ENCODE measurements at places on chromosomes 5 and 9.

DNA sequence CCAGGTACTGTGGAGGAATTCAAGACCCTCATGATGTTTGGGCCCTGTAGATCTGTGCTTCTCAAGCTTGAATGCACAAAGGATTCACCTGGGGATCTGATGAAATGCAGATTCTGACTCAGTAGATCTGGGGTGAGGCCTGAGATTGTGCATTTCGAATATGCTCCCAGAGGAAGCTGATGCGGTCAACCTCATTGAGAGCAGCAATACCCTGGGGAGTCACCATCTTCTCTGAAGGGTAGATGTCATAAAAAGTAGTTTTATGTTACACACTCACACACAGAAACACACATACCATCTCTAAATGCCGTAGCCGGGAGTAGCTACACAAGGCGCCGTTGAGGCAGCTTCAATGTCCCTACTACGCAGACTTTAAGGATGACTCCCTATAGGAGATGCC is 55.8 kb upstream of the CPEB4 start:
- DNase-seq: no peak

- no peak for DNase-seq
Measured at GRCh38 chr9:138024831-138025291, 147.3 kb downstream of the CACNA1B start.

DNA sequence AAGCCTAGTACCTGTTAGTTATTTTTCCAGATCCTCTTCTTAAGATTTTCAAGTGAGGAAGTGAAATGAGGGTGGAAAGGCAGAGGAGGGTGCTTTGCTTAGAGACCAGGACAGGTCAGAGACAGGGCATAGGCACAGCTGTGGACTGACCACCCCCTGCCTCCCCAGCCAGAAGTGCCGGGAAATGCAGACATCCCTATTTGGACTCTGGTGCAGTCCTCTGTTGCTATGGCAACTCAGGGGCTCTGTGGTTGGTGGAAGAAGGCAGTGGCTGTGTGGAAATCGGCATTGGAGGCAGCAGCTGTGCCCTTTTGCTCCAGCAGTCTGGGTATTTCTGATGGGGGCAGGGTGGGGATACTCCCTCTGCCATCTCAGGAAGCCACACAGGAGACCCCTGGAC is 43.3 kb upstream of the NDFIP1 start:
- no peak for DNase-seq

GRCh38 chr5:168961681-168962080 is 339.3 kb downstream of the SLIT3 start:
- no peak for DNase-seq

- no peak for DNase-seq
Measured at GRCh38 chr9:136837146-136837855, 5.0 kb upstream of the AJM1 start.

DNA sequence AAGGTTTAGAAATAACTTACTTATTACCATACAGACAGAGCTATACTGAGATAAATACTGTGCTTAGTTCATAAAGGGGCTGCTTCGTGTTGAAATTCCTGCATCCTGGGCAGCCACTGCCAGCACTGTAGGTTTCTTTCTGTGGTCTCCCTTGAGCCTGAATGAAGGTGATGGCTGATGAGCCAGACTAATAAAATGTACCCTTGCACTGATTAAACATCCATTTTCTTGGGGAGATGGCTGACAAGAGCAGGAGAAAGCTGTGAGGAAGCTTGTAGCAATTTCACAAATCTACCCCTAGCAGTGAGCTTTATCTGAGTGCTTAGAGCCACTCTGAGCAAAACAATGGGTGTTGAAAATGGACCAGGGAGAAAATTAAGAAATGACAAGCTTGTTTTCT is 23.3 kb upstream of the ZSWIM6 start:
- no peak for DNase-seq

DNA sequence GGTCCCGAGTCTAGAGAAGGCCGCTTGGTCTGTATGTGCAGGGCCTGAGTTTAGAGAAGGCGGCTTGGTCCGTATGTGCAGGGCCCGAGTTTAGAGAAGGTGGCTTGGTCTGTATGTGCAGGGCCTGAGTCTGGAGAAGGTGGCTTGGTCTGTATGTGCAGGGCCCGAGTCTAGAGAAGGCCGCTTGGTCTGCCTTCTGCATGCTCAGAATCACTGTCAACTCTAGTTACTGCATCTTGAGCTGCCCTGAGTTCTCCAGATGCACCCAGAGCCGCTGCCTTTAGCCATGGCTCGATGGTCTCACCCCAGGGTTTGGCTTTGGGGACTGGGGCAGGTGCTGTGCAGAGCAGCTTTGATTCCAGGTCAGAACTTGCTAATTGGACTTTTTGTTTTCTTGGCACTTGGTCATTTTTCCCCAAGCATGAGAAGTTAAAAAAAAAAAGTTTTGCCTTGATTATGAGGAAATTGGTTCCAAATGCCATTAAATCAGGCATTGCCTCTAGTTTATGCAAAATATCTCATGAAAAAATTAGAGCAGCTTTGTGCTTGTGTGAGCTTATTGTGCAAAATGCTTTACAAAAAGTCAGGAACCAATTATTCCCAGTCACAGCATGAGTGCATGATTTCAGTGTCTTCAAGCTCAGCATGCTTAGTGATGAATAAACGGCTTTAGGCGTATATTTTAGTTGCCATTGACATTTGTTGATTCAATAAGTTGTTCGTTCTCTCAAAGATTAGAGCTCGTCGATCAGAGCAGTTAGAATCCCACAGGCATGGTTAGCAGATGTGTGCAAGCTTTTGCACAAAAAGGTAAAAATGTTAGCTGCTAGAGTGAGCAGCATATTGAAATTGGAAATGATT is 25.4 kb upstream of the EXOC3 start:
- DNase-seq: no peak

DNA sequence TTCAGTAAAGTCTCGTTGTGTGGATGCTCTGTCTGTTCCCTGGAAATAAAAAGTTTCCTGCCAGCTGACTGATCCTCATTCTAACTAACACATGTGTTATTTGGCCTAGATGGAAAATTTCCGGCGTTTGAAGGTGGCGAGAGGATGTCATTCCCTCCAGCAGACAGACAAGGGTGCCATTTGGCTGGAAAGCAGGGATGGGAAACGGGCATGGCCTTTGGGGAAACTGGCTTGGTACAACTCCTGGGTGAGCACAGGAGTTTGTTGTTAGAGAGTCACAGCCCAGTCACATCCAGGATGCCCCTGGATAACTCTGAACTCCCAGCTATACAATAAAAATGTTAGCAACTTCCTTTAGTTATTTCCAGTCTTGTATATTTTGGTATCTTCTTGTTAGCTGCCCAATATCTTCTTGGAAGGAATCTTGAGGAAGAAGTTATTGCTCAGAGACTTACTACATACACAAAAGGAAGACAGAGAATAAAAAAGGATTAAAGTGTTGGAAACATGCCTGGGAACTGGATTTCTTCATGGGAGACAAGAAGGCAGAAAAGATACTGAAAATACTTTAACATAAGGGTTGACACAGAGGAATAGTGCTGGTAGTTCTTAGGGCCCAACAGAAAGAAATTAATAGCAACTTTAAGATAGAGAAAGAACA is 41.9 kb downstream of the TEK start:
- DNase-seq: no peak

GRCh38 chr9:81022177-81022576 is 667.2 kb downstream of the TLE1 start:
- DNase-seq: no peak

DNA sequence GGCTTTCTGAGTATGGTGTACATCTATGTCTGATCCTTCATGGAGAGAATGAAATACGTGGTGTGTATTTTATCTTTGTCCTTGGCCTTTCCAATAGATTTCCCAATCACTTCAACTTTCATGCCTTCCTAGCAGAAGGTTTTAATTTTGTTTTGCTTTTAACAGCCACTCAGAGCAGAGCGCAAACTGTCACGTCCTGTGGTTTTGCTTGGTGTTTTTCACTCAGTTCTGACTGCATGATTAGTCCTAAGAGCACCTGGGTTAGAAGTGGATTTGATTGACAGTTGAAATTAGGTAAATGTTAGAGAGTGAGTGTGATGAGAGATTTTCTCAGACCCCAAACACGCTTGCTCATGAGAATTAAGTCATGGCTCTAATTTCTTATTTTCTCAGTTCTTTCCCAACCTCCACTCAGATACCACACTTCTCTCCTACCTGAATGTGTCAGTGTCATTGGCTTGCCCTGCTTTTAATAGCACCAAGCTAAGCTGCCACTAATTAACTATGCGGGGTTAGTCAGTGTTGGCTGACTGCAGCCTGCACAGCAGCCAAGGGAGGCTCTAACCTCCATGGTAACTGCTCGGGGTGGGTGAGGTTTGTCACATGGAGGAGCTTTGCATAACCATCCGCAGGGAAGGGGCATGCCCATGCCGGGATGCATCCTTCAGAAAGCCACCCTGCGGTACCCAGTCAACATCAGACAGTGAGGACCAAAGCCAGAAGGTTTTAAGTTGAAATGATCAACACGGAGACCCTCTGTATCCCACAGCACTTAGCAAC is 173.4 kb downstream of the NR3C1 start:
- peak; percentile 84 for DNase-seq

DNA sequence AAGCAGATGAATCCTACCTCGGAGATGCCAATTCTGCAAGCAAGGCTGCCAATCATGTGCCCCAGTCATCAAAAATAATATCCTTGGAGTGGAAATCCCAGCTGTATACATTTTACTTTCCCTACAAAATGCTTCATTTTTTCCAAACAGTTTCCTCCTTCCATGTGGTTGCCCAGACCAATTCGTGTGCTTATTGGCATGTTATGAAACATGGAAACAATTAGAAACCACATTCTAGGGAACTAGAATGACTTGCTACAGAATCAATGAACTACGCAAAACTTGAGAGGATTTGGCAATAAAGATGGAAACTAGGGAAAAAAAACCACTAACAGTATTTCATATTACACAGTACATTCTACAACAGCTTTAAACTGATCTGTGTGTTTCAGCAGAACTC is 584.5 kb upstream of the DMAC1 start:
- DNase-seq: no peak

DNA sequence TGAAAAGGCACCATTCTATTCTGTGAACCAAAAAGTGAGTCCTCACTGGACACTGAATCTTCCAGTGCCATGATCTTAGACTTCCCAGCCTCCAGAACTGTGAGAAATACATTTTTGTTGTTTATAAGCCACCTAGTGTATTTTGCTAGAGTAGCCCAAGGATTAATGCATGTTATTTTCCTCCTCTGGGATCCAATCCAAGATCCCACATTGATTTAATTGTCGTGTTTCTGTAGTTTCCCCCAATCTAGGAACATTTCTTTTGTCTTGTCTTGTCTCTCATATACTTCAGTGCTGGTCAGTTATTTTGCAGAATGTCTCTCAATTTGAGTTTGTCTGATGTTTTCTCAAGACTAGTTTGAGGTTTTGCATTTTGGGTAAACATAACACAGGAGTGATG is 36.4 kb downstream of the GDNF start:
- DNase-seq: no peak

DNA sequence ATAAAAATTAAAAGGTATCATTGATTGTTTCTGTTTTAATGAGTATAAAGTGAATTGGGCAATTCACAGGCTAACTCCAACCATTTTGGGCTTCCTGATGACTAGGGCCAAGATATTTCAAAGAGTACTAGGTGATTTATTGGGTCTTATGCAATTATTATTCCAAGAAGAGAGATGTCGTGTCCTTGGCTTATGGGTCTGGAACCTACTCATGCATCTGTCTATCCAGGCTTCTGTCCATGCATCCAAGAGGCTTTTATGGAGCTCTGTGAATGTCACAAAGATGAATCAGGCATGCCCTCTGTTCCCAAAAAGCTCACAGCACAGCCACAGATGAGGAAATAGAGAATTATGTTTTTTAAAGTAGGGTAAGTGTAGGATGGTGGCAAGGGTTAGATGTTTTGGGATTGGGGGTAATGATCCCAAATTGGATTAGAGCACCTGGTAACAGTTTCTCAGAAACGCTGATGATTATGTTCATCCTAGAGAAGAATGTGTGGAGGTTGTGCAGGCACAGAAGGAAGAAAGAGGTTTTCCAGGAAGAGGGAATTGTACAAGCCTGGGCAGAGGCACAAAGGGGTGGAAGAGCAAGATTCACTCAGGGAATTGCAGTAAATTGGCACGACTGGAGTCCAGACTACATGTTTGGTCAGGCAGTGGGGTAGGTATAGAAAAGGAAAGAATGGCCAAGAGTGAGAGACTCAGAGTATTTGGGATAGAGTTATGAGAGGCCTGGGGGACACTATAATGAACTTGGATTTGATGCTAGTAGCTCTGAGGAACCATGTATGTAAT is 83.0 kb upstream of the TNC start:
- no peak for DNase-seq

DNA sequence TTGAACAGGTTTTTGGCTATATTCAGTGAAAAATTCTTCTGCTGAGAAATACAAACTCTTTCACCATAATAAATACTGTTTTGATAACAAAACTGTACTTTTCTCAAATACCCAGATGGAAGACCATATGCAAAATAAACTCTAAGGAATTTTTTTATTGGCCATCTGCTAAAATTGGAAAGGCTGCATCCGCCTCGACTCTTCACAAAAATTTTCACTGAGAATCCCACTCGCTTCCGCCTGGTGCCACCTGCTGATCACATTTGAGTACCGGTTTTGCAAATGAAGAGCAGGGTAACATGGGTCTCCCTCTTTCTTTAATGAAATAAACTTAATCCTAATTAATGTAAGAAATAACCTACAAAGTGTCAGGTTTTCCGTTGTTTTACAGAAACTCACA is 76.4 kb downstream of the TTLL11 start:
- no peak for DNase-seq

- no peak for DNase-seq
Measured at GRCh38 chr9:88733651-88734421, 198.9 kb downstream of the NXNL2 start.

GRCh38 chr5:80798633-80799032 is 143.8 kb upstream of the DHFR start:
- DNase-seq: no peak

DNA sequence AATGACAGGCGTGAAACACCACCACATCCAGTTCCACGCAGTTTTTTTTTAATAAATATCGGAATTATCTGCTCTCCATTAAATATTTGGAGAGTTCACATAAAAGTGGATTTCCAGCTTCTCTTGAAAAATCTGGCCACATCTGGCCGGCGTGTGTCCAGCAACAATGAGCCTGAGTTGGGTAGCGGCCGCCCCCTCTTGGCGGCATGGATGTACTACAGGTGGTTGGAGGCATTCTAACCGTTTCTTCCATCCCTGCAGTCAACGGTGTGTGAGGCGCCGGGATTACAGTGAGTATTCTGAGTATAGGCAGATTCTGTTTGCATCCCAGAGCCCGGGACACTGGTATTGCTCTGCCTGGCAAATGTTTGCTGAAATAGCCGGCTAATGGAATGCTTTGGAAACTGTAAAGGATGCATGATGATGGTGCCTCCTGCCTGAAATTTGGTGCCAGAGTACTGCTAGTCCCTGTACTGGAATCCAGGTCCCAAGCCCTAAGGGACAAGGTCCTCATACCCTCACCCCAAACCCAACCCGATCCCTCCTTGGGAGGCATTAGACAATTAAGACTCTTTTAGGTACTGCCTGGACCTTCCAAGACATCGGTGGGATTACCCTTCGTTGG is 13.6 kb upstream of the GM2A start:
- DNase-seq: no peak
